ENCODE measurements at places on chromosomes 4 and X.

GRCh38 chrX:1725472-1725871 is 110.6 kb downstream of the ASMT start:
- DNase-seq: no peak

DNA sequence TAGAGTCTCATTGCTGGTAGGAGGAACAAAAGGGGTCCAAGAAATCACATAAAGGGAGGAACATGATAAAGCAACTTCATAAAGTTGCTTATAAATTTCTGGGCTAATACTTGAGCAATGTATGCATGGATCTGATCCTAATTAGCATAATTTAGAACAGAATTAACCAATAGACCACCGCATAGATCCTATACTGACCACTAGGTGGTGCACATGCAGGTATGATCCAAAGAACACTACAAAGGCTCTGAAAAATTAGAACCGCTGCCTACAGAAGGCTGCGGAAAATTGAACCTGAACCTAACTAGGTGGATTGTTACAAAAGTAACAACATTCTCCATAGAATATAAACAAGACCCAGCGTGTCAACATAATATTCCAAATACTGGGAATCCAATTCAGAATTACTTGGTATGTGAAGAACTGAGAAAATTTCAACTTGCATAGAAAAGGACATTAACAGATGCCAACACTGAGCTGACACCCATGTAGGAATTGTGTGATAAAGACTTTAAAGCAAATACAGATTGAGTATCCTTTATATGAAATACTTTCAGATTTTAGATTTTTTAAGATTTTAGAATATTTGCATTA is 23.3 kb downstream of the BRCC3 start:
- DNase-seq: peak; percentile 61

DNA sequence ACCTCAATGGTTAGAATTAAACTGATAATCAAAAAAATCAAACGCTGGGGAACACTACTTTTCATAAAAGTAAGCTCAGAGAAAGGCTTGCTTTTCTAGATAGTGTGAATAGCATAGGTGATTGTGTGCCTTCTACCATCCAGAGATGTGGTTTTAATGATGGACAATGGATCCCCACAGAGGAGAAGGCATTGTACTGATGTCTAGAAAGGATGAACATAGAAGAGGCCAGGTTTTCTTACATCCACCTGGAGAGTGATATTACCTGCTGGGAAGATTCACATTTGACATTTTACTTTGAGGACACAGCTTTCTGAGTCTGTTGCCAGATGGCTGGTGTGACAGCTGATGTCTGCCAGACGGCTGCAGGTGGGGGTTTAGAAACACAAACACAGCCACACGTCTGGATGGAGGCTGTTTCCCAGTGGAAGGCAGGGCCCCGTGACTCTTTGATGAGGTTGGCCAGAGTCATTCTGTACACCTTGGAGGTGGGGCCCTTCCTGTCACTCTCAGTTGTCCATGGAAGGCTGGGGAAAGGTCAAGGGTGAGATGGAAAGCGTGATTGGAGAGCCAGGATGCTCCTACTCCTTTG is 114.4 kb downstream of the PSAPL1 start:
- no peak for DNase-seq

GRCh38 chrX:81405781-81406180 is 203.9 kb downstream of the SH3BGRL start:
- no peak for DNase-seq

DNA sequence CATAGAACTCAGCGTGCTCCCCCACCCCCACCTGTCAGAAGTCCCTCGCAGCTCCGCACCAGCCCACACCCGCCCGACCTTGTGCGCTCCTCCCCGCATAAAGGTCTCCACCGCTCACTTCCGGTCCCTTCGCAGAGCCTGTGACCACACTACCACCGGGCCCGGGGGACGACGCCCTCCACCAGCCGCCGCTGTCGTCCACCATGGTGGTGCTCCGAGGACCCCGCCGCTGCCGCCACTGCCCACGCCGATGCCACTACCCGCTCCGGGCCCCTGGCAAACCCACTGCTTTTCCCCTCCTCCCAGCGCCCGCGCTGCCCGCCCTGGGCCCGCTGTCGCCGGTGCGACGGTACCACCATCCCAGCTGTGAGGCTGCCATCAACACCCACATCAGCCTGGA is 79.8 kb upstream of the LANCL3 start:
- DNase-seq: no peak

DNA sequence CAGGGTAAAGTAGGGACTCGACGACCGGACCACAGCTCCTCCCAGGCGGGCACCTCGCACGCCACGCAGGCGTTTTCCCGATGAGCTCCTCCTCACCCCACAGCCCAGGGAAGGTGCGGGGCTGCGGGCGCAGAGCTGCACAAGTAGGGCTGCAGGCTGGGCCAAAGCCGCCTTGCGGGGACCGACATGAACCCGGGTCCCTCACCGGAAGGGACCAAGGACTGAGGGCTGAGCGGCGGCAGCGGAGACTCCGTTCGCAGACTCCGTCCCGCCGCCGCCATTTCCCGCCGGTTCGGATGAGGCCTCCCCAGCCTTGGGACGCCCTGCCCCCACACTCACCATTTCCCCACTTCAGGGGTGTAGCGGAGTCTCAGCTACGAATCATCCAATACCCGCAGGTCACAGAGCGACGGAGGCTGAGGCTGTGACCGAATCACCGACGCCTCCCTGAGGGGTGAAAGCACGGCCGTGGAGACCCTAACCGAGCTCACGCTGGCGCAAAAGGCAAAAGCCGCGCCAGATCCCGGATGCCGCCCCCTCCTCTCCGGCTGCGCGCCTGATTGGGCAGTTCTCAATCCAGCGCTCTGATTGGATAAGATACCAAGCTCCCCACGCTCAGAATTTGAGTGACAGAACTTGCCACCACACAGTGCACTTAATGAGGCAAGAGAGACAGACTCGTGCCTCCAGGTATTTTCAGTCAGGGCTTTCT is at the start of gene ZNF732:
Gene ZNF732 (minus strand): TSS at position 506 of the 712 bp plus-strand sequence. CDS start 164 bp downstream, at position 342.
- DNase-seq: no peak

- DNase-seq: no peak
These were observed 31.4 kb upstream of the JAKMIP1 start for GRCh38 chr4:6231663-6232165.

DNA sequence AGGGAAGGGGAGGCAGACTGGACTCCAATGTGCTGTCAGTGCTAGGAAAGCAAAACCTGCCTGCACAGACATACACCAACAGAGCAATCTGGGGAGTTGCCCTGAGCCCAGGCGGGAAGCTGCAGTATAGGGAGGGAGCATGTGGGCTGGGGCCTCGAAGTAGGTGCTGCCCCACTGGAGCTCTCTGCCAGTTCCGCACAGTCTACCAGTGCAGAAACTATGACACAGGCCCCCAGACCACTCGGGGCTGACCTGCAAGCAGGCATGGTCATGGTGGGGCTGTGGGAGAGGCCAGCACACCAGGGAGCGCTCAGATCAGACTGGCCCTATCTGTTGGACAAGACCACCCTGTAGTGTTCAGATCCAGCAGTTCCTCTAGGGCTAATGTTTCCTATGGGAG is 344.1 kb upstream of the TRAM1L1 start:
- DNase-seq: no peak

DNA sequence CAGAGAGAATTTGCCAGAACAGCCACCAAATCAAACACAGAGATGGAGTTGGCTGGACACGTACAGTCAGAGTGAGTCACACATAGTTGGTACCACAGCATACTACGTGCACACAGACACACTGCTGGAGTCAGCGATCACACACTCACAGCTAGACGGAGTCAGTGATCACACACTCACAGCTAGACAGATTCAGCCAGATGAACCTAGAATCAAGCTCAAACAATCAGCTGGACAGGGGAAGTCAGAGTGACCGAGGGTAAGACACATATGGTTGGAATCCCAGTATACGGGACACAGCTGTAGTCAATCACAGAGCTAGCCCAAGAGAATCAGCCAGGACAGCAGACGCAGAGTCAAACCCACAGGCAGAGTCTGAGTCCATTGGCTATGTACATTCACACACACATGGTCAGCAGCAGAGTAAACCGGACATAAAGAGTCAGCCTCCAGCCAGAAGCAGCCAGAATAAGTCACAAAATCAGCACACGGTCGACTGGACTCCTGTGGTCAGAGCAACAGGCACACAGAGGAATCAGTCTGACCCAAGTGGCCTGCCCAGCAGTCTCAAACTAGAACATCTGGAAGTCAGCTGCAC is 4.6 kb downstream of the SLC38A5 start:
- no peak for DNase-seq

DNA sequence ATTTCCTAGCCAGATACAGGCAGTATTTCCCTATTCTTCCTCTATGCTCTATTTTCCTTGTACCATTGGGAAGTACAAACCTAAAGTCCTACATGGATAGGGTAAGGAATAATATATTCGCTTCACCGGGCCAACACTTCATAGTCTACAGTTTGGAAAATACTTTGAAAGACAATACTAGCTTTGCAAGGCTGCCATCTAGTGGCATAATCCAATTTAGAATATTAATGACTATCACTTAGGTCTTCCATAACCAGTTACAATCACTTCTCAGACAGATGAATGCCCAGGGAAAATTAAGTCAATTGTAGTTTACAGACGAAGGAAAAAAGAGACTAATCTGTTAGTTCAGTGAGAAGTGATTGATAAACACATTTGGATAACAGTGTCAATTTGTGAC is 141.0 kb upstream of the FAM47C start:
- DNase-seq: peak; percentile 1

- DNase-seq: no peak
These were observed 177.2 kb downstream of the TSPAN5 start for GRCh38 chr4:98481167-98481566.

- DNase-seq: no peak
These were observed 9.6 kb downstream of the ZAR1 start for GRCh38 chr4:48499551-48500066.

DNA sequence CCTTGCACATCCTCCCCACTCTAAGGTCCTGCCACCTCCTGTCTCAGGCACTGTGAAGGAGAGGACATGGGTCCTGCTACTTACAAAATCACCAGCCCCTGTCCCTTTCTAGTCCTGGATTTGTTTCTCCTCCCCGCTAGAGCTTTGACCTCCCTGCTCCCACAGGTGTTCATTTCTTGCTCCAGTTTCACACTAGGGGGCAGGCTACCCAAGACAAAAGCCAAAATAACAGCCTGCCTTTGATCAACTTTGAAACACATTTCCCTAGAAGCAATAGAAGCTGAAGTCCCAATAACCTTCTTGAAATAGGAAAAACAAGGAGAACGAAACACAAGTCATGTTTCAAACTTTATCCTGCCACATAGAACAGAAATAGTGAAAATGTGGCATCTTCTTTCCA is 164.4 kb downstream of the QDPR start:
- DNase-seq: peak; percentile 47

DNA sequence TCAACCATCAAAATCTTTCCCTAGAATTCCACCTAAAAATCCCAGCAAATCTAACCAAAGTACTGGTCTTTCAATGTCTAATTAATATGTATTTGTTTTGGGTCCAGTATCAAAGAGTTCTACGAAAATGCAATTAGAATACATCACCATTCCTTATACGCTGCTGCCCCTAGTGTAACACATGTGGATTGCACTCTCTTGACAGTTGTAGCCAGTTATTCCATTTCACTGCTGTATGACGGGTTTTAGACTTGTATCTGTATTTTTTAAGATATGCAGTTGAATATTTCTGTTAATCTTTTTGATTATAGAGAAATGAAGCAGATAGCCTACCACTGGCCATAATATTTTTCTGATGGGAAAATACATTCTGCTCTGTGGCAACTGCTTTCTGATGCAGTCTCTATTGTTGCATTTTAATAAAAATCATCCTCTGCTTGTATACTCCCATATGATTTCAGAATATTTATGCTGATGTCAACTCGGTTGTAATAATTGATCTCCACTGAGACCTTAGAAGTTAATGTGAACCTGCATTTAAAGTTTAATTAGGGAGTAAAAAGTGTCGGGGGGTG is 17.1 kb upstream of the PAGE2B start:
- DNase-seq: peak; percentile 57

DNA sequence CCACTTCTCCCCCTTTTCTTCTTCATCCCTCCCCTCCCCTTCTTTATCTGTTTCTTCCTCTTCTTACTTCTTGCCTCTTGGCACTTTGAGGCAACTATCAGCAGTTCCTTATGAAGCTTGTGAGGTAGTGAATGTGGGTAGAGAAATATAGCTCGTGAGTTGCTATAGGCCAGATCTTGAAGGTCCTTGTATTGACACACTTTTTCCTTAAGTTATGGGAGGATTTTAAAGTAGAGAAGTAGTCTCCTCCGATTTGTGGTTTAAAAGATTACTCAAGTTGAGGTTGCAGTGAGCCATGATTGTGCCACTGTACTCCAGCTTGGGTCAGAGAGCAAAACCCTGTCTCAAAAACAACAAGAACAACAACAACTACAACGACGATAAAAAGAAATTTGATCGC is 3.4 kb upstream of the RRAGB start:
- no peak for DNase-seq

GRCh38 chr4:54440394-54441136 is 211.5 kb downstream of the PDGFRA start:
- no peak for DNase-seq

- no peak for DNase-seq
These were observed 196.6 kb downstream of the ASB9 start for GRCh38 chrX:15073313-15073712.

GRCh38 chr4:85489273-85489981 is 14.5 kb downstream of the ARHGAP24 start:
- DNase-seq: no peak

DNA sequence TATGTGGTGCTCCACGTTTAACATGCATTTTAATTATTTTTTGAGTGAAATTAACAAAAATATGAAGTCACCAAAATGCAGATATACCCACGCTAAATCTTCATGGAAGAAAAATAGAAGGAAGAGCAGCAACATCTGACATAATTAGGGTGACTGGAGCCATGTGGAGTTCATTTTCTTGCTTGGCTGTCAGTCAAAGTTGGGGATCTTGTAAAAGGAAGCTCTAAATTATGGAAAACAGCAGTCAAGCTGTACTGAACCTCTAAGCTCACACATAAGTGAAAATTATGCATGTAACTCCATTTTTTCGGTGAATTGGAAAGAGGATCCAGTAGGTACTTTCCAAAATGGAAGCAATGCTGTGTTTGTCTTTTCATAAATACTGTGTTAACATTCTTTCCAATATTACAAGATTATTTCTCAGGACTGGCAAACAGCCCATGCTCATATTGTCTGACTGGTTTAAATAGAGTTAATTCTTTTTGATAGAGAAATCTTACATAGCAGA is 9.7 kb upstream of the PDGFC start:
- no peak for DNase-seq

DNA sequence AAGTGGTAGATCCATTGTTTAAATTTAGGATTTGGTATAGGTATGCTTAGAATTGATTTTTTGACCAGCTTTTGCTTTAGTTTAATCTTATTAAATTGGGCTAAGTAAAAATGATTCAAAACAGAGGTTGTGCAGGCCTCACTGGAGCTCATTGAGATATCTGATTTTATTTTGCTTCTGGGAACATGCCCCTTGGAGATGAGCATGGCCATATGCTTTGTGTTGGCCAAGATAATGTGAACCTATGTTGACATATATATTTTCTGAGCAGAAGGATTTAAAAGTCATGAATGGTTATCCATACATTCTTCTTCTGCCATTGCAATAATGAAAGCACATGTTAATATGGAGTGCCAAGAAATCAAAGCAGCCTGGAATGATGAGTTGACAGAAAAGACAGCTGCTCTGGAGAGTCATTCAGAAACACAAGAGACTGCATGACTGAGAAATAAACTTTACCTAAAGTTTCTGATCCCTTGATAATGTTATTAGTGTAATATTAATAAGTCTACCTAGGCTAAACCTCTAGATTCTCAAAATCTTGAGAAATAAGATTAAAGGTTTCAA is 489.7 kb upstream of the GNPDA2 start:
- DNase-seq: no peak

GRCh38 chr4:109419679-109420078 is 13.9 kb upstream of the SEC24B start:
- DNase-seq: no peak

Data from CD4-positive, alpha-beta T cell treated with Interleukin-10 for 1 hour (primary cell).